ENCODE measurements at places on chromosomes 3 and 15. TPM values are rescaled to one million over a fixed set of nuclear protein-coding genes. Genes with fewer than 3 reads are reported as not detected.

CCDC54 gene
- total RNA-seq: not detected

SAXO2 gene
- 2.2 TPM for total RNA-seq

PCOLCE2 gene
- total RNA-seq: 30.3 TPM

ILDR1 gene
- not detected for total RNA-seq

RASL12 gene
- 0.11 TPM for total RNA-seq

CHD2 gene
- 27.1 TPM for total RNA-seq

NCK1 gene
- total RNA-seq: 22.0 TPM

ACKR4 gene
- not detected for total RNA-seq

GOLGA8J gene
- 0.12 TPM for total RNA-seq

CCR9 gene
- total RNA-seq: not detected

POLQ gene
- 5.9 TPM for total RNA-seq

TM4SF18 gene
- total RNA-seq: 36.3 TPM

SCN11A gene
- total RNA-seq: 0.02 TPM

PRR23A gene
- not detected for total RNA-seq

CHDH gene
- 1.7 TPM for total RNA-seq

FILIP1L gene
- 0.21 TPM for total RNA-seq

MGLL gene
- 65.4 TPM for total RNA-seq

TMED3 gene
- 196 TPM for total RNA-seq

NTRK3 gene
- total RNA-seq: 26.3 TPM

SLC22A14 gene
- 0.07 TPM for total RNA-seq

MAP1A gene
- total RNA-seq: 0.57 TPM

CCRL2 gene
- 0.17 TPM for total RNA-seq

NPRL2 gene
- total RNA-seq: 13.9 TPM

SLC6A20 gene
- total RNA-seq: not detected

SPATA12 gene
- 0.62 TPM for total RNA-seq
